ENCODE measurements at places on chromosomes 4 and X.

DNA sequence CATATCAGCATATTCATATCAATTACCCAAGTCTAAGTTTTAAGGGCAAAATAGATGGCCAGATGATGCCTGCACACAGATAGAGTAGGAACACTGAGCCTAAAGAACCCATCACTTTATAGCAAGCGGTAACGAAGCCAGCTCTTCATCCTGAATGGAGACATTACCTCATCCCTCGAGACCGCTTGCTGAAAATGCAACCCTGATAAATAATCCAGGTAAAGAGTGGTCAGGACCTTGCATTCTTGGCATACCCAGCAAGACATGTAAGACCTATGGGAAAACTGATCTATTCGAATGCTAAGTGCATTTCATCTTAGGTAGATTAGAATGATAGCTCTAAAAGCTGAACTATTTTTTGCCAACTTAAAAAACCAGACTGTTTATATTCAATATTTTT lies 25.3 kb downstream of the DCHS2 start:
- no peak for DNase-seq

- DNase-seq = no peak
Observed at GRCh38 chr4:23290656-23291055, 597.9 kb downstream of the GBA3 start.

GRCh38 chr4:169565606-169566005 lies 46.8 kb downstream of the NEK1 start:
- no peak for DNase-seq

DNA sequence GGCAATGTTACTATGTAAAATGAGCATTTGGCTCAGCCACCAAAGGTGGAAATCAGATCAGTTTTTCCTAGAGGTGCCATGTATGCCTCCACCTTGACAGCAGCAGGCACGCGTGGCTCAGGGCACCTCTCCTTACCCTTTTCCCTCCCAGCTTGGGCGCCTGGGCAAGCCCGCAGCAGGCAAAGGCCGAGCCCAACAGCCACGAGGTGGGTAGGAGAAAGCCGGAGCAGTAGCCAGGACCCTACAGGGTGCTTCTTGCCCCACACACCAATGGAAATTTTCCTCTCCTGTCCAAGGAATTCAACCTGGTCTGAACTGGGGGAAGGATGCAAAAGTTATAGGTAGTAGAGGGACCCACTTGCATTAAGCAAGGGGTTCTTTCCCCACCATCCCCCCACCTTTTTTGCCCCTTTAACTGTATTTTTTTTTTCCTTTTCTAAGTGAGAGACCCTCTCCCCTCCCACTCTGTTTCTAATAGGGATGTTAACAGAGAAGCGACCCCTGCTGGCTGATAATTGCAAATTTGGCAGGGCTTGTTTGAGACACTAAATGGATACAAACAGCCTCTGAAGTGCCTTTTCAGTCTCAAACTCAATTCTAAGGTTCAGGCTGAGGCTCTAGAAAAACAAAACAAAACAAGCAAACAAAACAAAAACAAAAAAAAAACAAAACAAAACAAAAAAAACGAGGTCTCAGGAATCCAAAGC lies 895.1 kb downstream of the PCDH18 start:
- DNase-seq = no peak

GRCh38 chrX:42505016-42505415 lies 272.9 kb downstream of the PPP1R2C start:
- DNase-seq = no peak

- DNase-seq = no peak
Observed at GRCh38 chrX:136260776-136261175, 9.6 kb upstream of the MAP7D3 start.

DNA sequence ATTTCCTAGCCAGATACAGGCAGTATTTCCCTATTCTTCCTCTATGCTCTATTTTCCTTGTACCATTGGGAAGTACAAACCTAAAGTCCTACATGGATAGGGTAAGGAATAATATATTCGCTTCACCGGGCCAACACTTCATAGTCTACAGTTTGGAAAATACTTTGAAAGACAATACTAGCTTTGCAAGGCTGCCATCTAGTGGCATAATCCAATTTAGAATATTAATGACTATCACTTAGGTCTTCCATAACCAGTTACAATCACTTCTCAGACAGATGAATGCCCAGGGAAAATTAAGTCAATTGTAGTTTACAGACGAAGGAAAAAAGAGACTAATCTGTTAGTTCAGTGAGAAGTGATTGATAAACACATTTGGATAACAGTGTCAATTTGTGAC lies 141.0 kb upstream of the FAM47C start:
- peak; percentile 59 for DNase-seq

- DNase-seq = no peak
Observed at GRCh38 chrX:133697656-133698055, 282.4 kb upstream of the GPC4 start.

DNA sequence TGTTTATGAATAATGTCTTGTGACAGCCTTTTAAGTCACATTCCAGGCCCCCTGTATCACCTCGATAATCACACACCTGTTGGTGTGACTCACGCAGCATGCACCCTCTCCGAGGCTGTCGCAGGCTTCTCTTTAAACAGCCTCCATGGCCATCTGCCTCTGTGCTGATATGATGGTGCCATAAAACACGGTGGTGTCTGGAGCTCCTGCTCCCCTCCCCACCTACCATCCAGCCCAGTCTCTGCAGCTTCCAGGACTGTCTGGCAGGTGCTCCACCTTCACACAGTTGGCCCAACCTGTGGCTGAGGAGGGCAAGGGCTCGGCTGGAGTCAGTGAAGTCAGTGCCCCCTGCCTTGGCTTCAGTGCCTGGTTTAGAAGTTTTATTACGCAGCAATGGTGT lies 173.8 kb upstream of the RPL34 start:
- no peak for DNase-seq

DNA sequence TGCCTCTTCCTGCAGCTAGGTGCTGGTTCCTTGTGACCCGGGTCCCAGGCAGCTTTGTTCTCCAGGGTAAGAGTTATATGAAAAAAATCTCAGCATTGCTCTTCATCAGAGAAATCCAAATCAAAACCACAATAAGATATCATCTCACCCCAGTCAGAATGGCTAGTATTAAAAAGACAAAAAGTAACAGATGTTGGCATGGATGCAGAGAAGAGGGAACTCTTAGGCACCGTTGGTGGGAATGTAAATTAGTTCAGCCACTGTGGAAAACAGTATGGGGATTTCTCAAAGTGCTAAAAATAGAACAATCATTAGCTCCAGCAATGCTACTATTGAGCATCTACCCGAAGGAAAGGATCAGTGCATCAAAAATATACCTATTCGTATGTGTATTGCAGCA lies 61.5 kb downstream of the SORCS2 start:
- DNase-seq = no peak

- no peak for DNase-seq
Observed at GRCh38 chr4:23060776-23061175, 368.0 kb downstream of the GBA3 start.

DNA sequence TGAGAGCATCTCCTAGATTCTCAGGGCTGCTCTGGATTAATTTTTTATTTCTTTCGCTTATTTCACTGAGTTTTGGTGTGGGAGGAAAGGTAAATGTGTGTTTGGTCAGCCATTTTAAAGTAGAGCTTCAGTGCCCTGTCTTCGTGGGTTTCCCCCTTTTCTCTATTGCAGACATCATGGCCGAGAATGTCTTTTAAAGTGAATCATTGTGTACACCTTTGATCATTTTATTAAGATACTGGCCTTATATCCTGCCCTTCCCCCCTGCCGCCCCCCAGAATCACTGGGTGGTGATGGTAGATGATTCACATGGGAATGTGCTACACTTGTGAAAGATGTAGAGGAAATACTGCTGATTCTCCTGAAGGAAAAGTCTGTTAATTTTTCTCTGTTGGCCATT lies 23.8 kb downstream of the CDKL5 start:
- no peak for DNase-seq

GRCh38 chrX:42686296-42686695 lies 91.7 kb downstream of the PPP1R2C start:
- DNase-seq = no peak

DNA sequence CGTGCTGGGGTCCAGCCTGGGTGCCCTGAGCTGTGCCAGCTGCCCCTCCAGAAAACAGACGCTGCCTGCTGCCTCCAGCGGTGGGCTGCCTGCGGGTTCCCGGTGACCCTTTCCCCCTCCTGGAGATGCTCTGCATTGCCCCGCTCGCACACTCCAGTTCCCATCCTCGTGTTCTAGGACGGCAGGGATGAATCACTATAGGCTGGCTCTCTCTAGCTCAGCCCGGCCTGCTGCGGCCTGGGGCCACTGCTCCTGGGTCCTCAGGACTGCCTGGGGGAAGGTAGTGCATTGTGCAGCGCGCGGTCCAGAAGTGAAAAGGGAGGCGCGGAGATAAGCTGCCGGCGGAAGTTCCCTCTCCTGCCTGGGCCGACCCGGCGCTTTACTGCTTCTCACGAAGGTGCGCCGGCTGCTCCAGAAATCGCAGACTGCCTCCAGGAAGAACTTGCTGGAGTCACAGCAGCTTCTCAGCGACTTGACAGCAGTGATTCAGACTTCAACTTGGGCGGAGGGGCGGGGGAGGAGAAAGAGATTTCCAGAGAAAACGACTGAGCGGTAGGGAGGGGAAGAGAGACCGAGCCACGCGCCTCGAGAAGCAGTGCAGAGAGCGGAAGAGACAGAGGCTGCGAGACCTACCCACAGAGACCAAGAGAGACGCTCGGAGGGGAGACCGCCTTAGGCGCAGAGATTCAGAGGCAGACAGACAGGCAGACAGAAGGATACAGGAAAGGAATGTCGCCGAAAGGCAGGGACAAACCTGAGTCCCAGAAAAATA lies 6.7 kb upstream of the MSX1 start:
- no peak for DNase-seq

GRCh38 chr4:174503079-174503715 lies 19.1 kb downstream of the HPGD start:
- DNase-seq = no peak

DNA sequence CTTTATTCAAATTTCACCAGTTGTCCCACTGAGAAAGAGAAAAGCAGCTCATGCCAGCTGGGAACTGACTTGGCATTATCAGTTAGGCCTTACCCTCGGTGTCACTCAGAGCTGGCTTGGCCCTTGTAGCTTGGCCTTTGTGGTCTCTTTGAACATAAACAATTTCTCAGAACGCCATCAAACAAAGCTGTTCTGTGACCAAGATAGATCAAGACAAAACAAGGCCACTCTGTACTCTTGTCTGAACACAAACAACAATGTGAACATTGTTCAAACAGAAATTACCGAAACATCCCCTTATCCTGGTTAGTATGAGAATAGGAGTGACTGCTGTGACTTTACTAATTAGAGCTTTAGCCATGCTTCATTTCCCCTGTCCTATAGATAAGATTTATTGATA lies 57.2 kb downstream of the DIPK2B start:
- DNase-seq = no peak

DNA sequence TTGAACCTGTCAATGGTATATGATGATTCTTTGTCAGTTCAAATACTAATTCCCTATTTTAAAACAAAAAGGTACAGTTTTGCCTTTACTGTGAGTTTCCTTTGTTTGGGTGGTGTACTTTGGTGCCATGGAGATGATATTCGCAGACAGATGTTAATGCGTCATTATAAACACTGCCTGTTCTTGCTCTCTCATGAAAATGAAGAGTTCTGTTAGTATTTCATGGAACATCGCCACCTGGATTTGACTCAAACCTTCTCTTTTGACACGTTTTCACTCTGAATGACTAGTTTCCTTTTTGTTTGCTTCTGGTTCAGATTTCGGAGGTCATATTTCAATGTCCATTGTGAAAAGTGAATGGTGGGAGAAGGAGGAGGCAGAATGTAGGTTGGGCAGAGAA lies 6.9 kb upstream of the CTSO start:
- no peak for DNase-seq

GRCh38 chr4:48129307-48130014 lies 4.6 kb downstream of the TXK start:
- DNase-seq = no peak

Data from NCI-H526 treated with DMSO at 0.1 percent for 48 hours (cell line).